Jurkat, Clone E6-1 (cell line): ENCODE measurements at places on chromosomes 13 and 19.

DNA sequence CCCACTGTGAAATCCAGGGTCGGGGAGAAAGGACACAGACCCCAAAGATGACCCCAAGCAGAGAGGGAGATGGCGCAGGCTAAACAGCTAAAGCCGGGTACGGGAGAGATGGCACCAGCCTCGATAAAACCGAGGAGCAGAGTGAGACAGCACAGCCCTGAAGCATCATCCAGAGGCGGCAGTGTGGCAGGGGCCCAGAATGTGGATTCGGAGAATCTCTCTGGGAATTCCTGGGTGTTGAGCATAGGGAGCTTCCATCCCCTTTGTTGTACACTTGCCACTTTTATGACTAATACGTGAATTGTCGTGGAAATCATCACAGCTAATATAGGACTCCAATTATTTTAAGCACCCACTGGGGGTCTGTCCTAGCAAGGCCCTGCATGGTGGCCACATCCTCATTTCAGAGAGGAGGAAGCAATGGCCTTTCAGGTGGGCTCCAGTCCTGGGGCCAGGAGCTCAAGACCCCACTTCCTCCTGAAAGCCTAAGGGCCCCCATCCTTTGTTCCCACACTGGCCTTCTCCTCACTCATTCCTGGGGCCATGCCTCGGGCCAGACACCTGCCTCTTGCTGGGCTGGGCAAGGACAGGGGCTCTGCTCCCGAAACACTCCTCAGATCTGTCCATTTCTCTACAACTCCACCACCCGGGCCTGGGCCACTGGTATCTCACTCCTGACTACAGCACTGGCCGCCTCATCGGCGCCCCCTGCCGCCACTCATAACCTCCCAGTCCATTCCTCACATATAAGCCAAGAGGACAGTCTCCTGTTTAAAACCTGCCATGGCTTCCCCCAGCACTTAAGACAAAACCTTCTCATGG lies 29.3 kb upstream of the ATP1A3 start:
- DNase-seq, result peak; percentile 16

- DNase-seq, result peak; percentile 35
Observed at GRCh38 chr13:27270594-27271520, at the start of gene RASL11A. Gene RASL11A, plus strand, starts transcription at chr13:27270830. Its CDS starts 115 bp downstream, at chr13:27270945.

DNA sequence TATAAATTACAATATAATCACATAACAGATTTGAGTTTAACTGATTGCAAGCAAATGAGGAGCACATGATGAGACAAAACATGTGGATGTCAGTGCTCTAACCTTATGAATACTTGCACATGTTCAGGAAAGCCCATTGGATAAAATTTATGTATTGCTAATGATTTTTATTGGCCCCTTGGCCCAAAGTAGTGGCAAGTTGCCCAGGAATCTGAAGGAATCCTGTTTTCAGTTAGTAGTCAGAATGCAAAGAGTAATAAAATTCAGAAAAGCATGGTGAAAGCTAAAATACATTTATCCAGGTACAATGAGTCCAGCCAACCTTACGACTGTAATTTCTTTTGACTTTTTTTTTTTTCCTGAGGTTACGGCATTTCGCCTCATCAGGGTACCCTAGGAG lies 1539.4 kb downstream of the EFNB2 start:
- no peak for DNase-seq

- no peak for DNase-seq
Observed at GRCh38 chr13:81116461-81117282, 775.7 kb upstream of the SPRY2 start.

GRCh38 chr13:50131920-50132903 lies 117.0 kb downstream of the KCNRG start:
- no peak for DNase-seq

DNA sequence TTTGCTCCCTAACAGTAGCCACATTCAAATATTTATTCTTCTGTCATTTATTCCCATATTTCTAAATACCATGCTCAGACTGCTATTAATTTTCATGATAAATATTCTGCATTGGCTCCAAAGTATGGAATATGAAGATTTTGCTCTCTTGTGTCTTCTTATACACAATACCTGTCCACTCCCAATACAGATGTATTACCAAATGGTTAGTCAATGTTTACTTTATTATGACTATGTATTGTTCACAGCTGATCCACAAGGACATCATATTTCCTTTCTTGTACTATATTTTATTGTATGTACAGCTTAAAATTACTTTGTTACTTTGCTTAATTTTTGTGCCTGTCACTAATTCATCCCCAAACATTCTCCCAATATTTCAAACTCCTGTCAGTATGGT lies 322.3 kb downstream of the OXGR1 start:
- DNase-seq, result no peak

DNA sequence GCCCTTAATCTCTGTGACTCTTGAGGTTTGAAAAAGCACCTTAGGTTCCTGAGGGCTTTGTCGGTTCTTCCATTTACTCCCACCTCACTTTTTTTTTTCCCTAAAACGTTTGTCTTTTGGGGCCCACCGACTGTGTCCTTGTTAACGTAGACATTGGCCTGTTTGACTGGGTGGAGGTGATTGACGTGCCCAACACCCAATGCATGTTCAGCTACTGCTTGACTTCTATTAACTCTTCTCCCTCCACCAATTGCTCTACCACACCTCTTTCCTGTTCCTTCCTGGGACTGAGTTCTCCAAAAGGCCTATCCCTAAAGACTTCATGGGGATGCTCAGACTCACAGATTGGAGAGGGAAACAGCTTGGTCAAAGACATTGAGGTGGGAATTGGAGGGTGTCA lies 17.3 kb downstream of the CKM start:
- peak; percentile 42 for DNase-seq

DNA sequence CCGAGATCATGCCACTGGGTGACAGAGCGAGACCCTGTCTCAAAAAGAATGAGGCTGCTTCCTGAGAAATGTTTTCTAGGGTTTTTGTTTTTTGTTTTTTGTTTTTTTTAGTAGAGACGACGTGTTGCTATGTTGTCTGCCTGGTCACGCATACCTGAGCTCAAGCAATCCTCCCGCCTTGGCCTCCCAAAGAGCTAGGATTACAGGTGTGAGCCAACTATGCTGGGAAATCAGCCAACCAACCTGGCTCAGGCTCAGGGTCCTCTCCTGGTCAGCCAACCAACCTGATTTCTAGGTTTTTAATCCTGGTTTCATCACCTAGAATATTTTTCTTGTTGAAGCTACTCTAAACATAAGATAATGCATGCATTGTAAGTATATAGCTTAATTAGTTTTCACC lies 7.8 kb downstream of the DHX34 start:
- DNase-seq, result no peak

DNA sequence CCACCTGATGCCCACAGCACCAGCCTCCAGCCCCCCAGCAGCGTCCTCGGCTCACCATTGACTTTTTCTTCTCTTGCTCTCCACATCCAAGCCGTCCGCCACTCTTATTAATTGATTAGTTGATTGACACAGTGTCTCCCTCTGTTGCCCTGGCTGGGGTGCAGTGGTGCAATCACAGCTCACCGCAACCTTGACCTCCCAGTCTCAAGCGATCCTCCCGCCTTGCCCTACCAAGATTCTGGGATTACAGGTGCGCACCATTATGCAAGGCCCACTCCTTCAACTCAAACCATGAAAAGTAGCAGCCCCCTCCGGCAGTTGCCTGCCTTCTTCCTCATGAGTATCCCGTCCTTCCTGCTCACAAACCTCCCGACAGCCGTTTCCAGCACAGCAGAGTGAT lies 921 bp upstream of the TEX29 start:
- DNase-seq, result no peak

DNA sequence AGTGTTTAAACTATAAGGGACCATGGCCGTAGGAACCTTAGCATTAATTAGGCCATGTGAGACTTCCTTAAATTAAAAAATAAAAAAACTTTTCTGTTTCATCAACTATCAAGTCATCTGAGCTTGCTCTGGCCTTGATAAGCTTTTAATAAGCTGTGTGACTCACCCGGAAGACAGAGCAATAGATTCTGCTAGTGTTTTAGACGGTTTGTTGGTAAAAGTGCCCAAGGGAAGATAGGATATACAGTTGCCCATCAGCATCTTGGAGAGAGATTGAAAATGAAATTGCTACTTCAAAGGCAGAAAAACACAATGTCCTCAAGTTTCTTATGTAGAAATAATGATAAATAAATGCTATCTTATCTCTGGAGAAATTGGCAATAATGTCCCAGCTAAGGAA lies 31.2 kb upstream of the RCBTB2 start:
- no peak for DNase-seq

DNA sequence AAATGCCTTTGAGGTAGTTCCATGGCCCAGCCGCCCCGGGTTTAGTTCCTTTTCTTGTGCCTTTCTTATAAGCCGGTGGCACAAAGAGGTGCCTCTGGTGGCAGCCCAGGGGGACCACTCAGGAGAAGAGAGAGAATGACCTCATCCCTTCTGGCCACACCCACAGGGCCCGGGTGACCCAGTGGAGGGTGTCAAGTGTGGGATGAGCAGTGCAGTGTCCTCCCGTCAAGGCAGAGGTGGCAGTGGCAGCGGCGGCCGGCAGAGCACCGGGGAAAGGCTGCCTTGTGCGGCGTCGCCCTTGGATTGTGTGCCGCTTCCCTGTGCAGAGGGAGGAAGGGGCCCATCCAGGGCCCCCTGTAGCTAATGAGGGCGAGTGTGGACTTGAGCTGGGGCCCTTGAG lies 47.9 kb downstream of the KDM4B start:
- DNase-seq, result no peak

DNA sequence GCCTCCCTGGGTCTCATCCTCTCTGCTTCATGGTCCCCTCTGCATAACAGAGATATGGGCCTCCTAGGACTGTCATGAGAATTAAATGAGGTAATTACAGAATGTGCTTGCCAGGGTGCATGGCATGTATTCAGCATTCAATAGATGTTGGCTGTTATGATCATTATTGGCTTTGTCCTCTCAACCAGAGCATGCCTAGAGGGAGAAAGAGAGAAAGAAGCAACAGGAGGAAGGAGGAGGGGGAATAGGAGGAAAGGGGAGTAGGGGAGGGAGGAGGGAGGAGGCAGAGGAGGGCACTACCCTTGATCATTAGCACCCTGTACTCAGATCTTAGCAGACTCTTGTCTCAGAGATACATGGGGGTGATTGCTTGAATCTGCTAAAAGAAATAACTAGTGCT lies 41.0 kb upstream of the SIAH3 start:
- DNase-seq, result no peak

- peak; percentile 56 for DNase-seq
Observed at GRCh38 chr13:78638216-78638615, 20.7 kb downstream of the OBI1 start.

DNA sequence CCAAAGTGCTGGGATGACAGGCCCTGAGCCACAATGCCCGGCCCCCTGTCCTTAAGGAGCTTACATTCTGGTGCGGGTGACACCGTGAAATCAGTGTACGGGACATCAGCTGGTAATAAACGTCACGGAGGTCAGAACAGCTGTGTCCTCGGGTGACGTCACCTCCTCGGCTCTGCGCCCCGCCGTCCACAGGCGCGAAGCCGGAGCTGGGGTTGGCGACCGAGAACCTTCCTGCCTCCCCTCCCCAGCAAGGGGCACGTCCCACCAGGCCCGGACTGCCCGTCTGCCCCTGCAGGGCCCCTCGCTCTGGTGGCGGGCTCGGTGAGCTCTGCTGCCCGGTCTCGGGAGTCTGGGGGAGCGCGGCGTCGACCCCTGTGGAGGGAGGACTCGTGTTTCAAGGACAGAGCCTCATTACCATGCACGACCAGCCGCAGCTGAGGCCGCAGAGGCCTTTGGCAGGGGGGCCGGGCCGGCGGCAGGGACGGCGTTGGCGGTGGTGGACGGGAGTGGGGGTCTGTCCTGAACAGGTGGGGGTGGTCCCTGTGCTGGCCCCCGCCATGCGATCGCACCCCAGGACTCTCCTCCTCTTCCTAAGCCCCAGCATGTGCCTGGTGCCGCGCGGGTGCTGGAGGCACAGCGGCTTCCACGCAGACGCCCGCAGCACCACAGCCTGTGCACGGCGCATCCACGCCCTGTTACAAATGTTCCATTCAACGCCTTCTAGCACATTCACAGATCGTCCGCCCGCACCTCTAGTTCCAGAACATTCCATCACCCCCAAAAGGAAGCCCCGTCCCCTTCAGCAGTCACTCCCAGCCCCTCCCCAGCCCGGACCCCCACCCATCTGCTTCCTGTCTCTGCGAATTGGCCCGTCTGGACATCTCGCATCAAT lies 5.4 kb downstream of the LINGO3 start:
- DNase-seq, result no peak

GRCh38 chr19:55257461-55258420 lies 1.1 kb downstream of the PPP6R1 start:
- no peak for DNase-seq

DNA sequence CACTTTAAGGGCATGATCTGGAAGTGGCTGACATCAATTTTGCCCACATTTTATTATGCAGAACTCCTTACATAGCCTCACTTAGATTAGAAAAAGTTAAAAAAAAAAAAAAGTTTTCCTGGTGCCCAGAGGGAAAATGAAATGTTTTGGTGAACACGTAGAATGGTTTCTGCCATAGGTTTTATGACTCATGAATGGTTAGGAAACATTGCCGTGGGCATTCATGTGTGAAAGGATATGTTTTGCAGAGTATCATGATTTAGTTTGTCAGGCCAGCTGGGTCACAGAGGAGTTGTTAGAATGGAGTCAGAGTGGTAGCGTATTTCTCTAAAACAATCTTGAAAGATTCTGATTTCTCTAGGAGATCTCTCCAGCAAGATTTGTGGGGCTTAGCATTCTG lies 133.8 kb downstream of the MRPL57 start:
- no peak for DNase-seq

GRCh38 chr13:96000069-96000468 lies 53.1 kb downstream of the UGGT2 start:
- no peak for DNase-seq

- no peak for DNase-seq
Observed at GRCh38 chr13:88976466-88976865, 1305.3 kb downstream of the SLITRK5 start.

- peak; percentile 86 for DNase-seq
Observed at GRCh38 chr19:6737873-6738786, 750 bp upstream of the GPR108 start.

GRCh38 chr13:109764045-109764444 lies 22.3 kb downstream of the IRS2 start:
- no peak for DNase-seq

GRCh38 chr13:20435616-20436368 lies 89.9 kb downstream of the CRYL1 start:
- no peak for DNase-seq

GRCh38 chr19:42619271-42619670 lies 24.5 kb upstream of the CEACAM8 start:
- DNase-seq, result no peak

DNA sequence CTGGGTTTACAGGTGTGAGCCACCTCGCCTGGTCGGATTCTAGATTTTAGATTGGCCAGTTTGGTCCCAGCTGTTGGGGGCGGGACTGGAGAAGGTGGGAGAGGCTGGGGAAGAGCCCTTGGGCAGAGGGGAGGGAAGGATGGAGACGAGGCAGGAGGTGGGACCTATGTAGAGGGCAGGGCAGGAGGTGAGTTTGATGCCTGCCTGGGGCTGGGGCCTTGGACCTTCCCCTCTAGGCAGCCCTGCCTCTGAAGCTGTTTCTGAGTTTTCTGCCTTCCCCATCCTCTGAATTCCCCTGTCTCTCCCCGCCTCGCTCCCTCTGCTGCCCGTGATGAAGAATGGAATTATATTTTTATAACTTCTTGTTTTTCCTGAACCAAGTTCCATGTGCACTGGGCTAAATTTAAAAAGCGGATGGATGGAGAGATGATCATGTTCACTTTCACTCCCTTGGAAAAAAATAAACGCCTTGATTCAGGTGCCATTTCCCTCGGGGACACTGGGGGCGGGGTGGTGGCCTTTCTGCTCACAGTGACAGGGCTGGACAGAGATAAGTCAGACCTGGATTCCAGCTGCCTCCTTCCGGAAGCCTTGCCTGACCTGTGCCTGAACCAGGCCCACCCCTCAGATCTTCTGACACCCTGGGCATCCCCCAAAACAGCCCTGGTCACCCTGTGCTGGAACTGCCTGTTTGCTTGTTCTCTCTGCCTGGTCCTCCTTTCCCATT lies 16.5 kb upstream of the TNFAIP8L1 start:
- DNase-seq, result no peak
